ENCODE measurements at places on chromosomes 1 and 21.

DNA sequence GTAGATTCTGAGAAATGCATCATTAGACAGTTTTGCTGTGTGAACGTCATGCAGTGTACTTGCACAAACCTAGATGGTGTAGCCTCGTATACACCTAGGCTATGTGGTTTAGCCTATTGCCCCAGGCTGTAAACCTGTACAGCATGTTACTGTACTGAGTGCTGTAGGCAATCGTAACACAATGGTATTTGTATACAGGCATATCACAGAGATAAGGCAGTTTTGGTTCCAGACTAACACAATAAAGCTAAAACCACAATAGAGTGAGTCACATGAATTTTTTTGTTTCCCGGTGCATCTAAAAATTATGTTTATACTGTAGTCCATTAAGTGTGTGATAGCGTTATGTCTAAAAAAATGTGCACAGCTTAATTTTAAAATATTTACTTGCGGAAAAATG lies 6.9 kb downstream of the IL10RB start:
- no peak for DNase-seq

GRCh38 chr21:42438316-42439205 lies 34.9 kb downstream of the UBASH3A start:
- DNase-seq: no peak

DNA sequence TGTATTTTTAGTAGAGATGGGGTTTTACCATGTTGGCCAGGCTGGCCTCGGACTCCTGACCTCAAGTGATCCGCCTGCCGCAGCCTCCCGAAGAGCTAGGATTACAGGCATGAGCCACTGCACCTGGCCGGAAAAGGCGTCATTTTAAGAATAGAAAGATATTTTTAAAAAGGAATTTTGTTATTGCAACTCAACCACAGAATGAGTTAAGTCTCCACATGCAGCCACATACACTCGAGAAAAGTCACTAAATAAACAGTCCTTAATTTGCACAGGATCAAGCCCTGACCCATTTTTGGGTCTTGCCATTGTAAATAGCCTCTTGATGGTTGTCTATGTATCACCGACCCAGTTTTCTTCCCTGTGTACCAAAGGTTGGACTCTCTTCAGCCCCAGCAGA lies 85.5 kb downstream of the FBXO2 start:
- DNase-seq: no peak

- DNase-seq: no peak
These were observed 4.0 kb downstream of the ITLN2 start for GRCh38 chr1:160950657-160951056.

GRCh38 chr1:228848406-228848805 lies 113.1 kb downstream of the RHOU start:
- no peak for DNase-seq

DNA sequence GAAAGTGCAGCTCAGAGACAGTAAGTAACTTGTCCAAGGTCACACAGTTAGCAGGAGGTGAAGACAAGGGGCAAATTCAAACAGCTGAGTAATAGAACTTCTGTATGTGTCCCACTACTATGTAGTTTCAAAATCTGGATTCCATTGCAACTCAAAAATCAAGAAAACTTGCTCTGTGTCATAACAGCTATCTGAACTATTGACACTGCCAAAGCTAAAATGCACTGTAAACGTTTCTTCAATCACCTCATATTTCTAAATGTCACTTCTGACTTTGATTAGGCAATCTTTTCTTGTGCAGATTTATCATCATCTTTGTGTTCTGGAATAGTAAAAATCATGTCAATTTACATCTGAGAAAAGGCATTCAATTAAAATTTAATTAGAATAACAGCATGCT lies 957.6 kb downstream of the MRPL39 start:
- DNase-seq: no peak

All from right lung (tissue), 10 donors.